ENCODE measurements at places on chromosomes 1 and 21.

DNA sequence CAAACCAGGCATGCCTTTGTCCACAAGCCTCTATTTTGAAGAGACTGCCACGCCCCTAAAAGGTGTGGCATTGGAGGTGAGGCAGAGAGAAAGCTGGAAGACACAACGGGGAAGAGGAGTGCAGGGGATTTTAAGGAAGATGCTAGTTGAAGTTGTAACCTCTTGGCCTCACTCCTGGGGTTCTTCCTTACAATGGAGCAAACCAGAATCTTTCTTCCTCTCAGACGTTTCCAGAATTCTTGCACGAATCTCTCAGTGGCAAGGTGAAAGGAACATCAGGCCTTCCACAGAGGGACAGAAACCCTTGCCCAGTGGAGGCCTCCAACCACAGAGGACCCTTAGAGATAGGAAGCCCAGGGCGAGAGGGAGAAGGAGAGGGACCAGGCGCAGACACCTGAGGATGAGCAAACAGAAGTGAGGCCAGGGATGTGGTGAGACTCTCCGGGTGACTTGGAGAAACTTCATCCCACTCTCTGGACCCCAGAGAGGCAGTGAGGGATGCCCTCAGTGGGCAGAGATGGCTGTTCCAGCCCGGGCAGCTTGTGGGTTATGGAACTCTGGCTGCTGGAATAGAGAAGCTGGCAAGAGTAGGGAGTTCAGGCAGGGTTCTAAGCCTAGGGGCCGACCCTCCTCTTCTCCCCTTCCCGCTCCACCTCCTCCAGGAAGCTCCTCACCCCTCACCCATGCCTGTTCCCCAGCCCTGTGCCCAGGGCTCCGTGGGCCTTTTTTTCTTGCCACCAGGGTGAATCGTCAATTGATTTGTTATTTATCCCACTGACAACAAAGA lies 136.8 kb upstream of the RUNX3 start:
- no peak for DNase-seq

GRCh38 chr1:156095906-156096508 lies 13.7 kb upstream of the MEX3A start:
- DNase-seq: no peak

DNA sequence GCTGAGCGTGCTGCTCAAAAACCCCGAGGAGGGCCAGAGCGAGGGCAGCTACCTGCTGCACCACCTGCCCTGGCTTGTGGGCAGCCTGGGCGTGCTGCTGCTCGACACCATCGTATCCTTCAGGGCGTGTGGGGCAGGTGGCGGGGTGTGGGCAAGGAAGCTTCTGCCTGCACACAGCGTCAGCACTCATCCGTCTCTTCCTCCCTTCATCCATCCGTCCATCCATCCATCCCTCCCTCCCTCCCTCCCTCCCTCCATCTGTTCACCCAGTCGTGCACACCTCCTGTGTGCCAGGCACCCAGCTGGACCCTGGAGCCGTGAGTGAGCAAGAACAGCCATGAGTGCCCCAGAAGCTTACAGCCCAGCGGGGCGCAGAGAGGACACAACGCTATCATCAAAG lies 15.2 kb downstream of the SLC66A1 start:
- DNase-seq: no peak

- DNase-seq: no peak
Observed at GRCh38 chr1:166170075-166170474, 3.3 kb upstream of the FAM78B start.
